Fibroblast of mammary gland (primary cell): ENCODE measurements at places on chromosomes 6 and 20.

DNA sequence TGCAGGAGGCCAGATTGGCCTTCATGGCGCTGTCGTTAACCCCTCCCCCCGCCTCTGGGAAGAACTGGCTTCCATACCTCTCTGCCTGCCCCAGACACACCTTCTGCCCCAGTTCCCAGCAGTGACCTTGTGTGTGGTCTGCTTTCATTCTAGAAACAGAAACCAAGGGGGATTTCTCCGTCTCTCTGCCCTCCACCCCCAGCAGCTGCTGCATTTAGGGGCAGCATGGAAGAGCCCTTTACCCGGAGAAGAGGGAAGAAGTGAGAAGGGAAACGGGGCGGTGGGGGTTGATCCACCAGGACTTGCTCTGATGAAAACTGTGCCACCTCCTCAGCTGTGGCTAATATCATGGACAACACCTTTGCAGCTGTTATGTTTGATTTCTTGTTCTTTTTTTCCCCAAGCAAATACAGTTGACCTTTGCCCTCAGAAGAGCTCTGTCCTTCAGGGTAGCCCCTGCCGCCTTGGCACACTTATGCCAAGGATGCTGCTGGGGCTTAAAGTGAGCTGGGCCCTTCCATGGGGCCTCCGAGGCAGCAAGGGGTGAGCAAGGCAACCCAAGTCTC is 6.1 kb downstream of the GLP1R start:
- no peak for DNase-seq

GRCh38 chr20:16158090-16158975 is 414.9 kb downstream of the KIF16B start:
- DNase-seq: no peak

- DNase-seq: no peak
Observed at GRCh38 chr6:125597411-125598253, 151.8 kb upstream of the HEY2 start.

- DNase-seq: peak; percentile 82
Observed at GRCh38 chr6:142960098-142960497, 15.1 kb upstream of the HIVEP2 start.

GRCh38 chr6:154614641-154615040 is 104.2 kb upstream of the CNKSR3 start:
- DNase-seq: no peak

DNA sequence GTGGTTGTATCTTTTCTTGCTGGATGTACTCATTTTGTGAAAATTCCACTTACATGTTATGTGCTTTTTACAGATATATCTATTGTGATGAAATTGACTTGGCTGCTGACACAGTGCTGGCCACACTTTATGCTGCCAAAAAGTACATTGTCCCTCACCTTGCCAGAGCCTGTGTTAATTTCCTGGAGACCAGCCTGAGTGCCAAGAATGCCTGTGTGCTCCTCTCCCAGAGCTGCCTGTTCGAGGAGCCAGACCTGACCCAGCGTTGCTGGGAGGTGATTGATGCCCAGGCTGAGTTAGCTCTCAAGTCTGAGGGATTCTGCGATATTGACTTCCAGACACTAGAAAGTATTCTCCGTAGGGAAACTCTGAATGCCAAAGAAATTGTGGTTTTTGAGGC is 4.9 kb downstream of the BTBD3 start:
- DNase-seq: no peak

DNA sequence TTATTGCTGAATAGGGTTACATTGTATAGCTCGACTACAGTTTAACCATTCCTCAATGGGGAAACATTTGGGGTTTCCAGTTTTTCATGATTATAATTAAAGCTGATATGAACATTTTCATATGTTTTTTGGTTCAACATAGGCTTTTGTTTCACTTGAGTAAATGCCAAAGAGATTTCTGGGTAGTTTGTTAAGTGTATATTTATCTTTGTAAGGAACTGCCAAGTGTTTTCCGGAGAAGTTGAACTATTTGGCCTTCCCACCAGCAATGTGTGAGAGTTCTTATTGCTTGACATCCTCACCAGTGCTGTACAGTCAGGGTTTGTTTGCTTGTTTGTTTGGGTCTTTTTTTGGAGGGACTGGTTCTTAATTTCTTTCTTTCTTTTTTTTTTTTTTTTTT is 83.7 kb upstream of the RALY start:
- no peak for DNase-seq

- no peak for DNase-seq
Observed at GRCh38 chr6:81843302-81843701, 90.8 kb upstream of the TENT5A start.

- no peak for DNase-seq
Observed at GRCh38 chr6:19298421-19298820, 538.7 kb upstream of the ID4 start.
